ENCODE measurements at places on chromosomes 7 and 10.

GRCh38 chr7:114218283-114218682 is 196.3 kb upstream of the FOXP2 start:
- DNase-seq = no peak

DNA sequence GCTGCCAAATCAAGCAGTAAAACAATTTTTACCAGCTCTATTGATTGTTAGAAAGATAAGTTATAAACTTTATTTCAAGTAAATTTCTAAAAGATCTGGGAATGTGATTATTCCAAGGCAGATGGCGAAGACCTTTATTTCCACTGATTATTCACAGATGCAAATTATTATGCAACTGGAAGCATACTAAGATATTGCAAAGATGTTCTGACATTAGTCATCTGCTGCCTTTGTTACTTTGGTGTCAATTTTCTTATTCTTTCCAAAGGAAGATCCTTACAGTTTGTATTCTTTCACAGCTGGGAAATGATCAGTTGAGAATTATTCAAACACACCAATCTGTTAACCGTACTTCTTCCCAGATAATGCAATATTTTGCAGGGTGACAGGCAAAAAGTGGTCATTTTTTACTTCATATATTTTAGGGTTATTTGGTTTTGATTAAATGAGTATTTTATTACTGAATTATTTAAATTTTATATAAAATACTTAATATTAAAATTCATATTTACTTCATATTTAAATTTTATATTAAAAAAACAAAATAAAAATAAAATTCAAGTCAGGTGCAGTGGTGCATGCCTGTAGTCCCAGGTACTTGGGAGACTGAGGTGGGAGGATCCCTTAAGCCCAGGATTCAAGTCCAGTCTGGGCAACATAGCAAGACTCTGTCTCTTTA is 171.3 kb downstream of the FZD1 start:
- no peak for DNase-seq

DNA sequence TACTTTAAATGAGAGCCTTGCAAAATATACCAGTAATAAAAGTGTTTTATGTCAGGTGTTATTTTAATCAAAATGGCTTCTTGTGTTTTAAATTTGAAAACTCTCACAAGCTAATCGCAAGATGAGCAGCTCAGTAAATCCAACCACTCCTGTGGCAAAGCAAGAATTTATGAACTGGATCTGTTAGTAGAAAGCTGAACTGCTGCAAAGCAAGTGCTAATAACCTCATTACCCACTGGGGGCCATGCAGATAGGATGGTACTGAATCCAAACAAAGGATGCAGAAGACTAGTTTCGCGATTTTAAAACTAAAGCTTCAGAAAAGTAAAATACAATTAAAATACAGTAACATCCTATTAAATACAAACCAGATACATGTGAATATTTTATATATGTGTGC is 468.0 kb downstream of the PARD3 start:
- no peak for DNase-seq

DNA sequence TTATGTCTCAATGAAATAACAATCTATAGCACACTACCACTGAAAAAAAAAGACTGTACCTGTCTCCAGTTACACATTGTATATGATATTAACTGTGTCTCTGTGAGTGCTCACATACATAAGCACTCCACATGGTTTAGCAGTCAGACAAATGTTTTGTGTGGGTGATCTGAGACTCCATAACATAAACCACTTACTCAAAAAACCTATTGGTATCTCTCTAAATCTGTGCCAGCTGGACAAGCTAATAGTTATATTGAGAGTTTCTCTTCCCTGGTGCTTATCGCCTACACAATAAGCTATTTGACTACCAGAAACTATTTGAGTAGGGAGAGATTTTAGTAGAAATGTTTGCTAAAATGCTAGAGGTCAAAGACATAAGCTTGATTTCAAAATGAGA is 190.1 kb upstream of the AGR3 start:
- DNase-seq = no peak

- no peak for DNase-seq
Measured at GRCh38 chr7:93008833-93009232, 108.9 kb downstream of the SAMD9 start.

DNA sequence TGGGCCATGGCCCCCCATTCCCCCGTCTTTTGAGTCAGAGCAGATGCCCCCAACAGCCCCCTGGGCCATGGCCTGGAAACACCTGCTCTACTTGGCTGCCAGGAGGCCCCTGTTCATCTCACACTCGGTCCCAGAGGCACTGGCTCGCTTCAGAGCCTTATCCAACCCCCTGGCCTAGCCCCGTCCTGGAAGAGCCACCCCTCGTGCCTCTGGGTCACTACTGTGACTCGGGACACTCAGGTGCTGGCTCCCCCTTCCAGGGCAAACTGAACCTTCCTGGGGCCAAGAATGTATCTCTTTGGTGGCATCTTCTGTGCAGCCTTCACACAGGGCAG is 7.0 kb downstream of the POLR2J start:
- no peak for DNase-seq

GRCh38 chr7:28042721-28043120 is 137.9 kb downstream of the JAZF1 start:
- DNase-seq = no peak

DNA sequence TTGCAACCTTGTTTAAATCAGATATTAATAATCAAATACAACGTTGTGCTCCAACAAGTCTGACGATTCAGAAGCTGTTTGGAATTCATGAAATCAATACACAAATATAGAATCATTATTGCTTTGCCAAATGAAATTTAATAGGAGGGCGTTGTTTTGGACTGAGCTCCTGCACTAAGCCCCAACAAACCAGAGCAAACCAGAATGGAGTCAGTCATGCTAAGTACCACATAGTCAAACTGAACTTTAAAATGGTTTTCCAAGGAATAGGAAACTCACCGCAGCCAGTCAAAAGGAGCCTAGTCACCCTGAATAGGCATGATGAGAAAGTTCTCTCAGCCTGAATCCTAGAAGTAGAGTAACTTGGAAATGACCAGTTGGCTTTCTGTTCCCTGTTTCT is 53.7 kb downstream of the HACD1 start:
- no peak for DNase-seq

DNA sequence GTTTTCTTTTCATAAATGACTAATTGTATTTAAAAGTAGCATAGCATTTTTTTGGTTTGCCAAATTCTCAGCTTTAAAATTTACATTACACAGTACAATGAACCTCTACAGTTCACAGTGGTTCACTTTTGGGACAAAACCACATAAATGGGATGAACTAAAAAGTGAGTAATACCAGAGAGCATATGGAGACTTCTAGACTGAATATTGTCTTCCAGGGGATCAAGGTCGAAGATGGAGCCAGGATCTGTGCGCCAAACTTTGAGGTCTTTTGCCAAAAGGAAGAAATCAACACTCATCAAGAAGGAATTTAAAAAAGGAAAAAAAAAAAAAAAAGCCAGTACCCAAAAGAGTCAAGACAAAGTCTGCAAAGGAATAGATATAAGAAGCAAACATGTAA is 87.5 kb downstream of the NEBL start:
- DNase-seq = no peak

GRCh38 chr7:21371360-21371759 is 56.5 kb upstream of the SP4 start:
- no peak for DNase-seq

GRCh38 chr7:131110297-131111080 is 217.2 kb upstream of the MKLN1 start:
- no peak for DNase-seq

DNA sequence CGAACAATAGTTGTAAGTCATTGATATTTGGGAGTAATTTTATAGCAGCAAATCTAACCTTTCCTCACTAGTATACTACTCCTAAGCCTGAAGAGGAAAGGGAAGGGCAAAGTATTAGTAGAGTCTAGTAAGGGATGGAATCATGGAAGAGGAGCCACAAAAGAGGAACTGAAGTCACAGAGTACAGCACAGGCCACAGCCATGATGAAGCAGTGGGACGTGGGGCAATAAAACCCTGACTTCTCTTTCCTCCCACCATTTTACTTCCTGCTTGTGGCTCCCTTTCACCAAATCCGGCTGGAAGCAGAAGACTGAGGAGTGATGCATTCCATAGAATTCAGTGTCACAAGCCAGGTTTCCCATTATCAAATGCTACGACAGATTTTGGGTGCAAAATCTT is 58.7 kb downstream of the CABCOCO1 start:
- DNase-seq = no peak

DNA sequence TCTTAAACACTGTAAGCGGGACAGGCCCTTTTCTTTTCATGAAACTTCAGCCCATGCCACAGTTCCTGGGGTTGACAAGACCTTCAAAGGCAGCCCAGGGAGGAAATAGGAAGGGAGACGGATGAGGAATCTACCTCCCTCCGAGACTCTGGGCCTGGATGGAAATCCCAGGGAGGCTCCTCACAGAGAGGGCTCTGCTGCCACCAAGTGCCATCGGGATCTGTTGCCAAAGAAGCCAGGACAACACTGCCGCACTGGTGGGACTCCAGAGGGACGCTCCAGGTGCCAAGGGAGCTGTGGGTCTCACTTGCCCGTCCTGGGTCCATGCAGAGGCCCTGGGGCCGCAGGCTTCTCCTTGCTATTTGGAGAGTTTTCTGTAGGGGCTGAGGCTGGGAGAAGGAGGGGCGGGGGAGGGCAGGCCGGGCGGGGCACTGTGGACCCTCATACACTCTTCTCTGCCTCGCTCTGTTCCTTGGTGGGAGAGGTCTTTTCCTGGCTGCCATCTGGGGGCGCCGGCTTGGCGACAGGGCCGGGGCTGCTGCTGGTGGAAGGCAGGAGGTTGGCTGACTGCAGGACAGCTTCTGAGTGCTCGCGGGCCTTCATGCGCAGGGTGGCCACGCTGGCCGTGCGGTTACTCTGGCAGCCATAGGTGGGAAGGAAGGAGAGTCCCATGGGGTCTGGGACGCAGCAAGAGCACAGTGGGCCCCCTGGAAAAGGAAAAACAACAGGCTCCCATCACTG is 30.0 kb downstream of the DRGX start:
- DNase-seq = no peak

DNA sequence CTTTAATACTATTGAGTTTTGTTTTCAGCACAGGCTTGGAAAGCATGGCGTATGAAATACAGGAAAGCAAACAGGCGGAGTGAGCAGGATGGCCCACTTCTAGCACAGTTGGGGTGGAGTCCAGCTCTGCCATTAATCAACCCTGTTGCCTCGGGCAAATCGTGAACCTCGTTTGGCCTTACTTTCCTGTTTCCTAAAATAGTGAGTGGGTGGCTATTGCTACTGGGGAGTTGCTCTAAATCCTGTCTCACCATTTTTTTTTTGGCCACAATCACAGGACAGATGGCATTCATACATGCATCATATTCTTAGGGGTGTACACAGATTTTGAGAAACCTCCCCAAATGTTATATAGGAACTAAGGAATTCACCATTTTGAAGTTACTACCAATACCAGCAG is 157.8 kb downstream of the ANLN start:
- no peak for DNase-seq

GRCh38 chr10:35089611-35090161 is 455 bp downstream of the CUL2 start:
- DNase-seq = no peak

DNA sequence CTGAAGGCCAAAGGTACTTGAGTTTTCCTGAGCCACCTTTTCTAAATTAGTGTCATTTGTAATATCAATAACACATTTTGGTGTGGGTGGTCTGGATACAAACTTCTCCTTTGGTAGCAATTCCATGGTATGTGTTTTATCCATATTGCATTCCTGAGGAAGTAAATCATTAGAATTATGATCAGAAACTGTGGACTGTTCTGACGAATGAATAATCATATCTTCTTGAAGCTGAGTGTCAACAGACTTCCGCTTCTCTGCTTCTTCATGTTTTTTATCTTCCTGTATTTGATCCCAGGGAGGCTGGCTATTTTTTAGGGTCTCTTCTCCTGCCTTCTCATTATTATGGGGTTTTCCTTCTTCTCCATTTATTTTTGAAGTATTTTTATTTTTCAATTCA is 81.4 kb downstream of the NRBF2 start:
- DNase-seq = no peak

GRCh38 chr7:147513451-147513850 is 1077.1 kb upstream of the C7orf33 start:
- no peak for DNase-seq

GRCh38 chr10:97814996-97815395 is 34.6 kb upstream of the GOLGA7B start:
- no peak for DNase-seq

GRCh38 chr7:73974948-73975926 is 52.7 kb upstream of the ELN start:
- DNase-seq = no peak

DNA sequence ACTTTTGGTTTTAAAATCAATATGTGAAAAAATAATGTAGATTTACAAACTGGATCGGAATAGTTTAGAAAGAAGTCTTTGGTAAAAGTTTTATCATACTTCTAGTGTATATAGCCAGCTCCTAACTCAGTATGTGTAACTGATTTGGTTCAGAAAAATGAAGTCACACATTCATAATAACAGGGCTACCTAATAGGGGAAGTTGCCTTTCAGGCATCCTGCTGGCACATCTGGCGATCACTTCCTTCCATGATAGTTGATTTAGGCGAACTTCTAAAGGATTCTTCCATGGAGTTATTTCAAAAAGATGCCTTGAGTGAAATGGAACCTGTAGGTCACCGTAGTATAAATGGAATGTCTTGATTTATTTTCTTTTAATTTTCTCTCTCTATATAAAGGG is 69.1 kb downstream of the SHH start:
- no peak for DNase-seq

DNA sequence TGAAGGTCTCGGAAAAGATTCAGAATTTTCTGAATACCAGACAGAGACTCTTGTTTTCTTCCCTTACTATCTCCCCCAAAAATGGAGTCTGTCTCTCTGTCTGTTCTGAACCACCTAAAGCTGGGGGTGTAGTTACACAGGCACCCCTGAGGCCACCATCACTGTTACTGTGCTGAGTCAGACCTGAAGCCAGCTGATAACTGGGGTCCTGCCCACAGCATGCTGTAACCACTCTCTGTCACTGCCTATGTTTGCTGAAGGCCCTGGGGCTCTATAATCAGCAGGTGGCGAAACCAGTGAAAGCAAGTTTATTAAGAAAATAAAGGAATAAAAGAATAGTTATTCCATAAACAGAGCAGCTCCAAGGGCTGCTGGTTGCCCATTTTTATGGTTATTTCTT is 575.2 kb upstream of the POT1 start:
- no peak for DNase-seq

DNA sequence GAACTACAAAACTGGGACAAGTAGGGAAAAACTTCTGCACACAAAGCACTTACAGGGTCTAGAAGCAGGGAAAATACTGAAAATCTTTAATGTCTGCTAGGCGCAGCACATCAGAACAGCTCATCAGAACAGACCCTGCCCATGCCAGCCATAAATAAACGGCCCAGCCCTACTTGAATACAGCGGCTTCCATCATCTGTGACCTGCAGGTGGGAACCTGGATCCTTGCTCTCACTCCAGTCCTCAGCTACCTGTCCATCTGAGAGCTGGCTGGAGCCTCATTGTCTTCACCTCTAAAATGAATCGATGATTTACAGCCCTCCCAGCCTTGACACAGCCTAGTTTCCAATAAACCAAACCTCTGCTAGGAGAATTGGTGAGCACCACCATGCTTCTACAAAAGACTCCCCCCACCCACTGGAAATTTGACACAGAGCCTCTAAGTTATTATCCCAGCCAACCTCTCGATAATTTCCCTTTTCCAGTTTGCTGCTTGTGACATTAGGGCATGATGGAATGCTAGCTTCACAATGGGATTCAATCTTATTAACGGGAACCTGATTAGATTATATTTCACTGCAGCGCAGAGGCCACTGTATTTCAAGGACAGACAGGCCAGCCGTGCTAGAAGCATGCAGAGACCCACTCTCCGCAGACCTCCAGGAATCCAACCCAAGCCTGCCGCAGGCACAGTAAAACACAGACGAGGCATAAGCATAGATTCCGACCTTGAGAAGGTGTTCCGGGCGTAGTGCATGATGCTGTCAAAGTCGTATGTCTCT is 61.6 kb upstream of the OPALIN start:
- no peak for DNase-seq

- no peak for DNase-seq
Measured at GRCh38 chr7:117759950-117760640, 113.1 kb downstream of the CTTNBP2 start.

Data from NCI-H187 (cell line).